ENCODE measurements at places on chromosomes 13 and 19.

- DNase-seq = no peak
These were observed 53.6 kb upstream of the ARHGEF7 start for GRCh38 chr13:111061358-111062045.

GRCh38 chr19:7925171-7925851 lies 624 bp downstream of the CTXN1 start:
- peak; percentile 90 for DNase-seq

DNA sequence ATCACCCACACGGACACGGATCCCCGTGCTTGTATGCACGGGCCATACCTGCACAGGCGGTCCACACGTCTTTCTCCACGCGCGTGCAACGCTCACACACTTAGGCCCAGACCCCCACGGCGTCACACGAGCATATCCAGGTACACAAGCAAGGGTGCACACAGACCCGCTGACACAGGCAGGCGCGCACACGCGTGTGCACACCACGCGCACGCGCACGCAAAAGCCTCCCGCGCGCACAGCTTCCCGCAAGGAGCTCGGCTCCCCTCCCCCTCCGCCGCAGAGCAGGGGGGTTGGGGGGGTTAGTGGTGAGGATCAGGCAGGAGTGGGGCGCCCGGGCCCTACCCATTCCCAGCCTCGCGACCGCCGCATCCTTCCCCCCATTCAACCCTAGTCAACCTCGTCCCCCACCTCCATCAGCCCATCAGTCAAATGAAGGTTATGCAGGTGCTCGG lies 407 bp downstream of the RAB3A start:
- DNase-seq = no peak

GRCh38 chr13:34738254-34738992 lies 203.6 kb upstream of the NBEA start:
- no peak for DNase-seq

GRCh38 chr19:15488489-15489226 lies 9.4 kb upstream of the PGLYRP2 start:
- DNase-seq = no peak

GRCh38 chr13:111484141-111484925 lies 163.9 kb downstream of the TEX29 start:
- peak; percentile 30 for DNase-seq

DNA sequence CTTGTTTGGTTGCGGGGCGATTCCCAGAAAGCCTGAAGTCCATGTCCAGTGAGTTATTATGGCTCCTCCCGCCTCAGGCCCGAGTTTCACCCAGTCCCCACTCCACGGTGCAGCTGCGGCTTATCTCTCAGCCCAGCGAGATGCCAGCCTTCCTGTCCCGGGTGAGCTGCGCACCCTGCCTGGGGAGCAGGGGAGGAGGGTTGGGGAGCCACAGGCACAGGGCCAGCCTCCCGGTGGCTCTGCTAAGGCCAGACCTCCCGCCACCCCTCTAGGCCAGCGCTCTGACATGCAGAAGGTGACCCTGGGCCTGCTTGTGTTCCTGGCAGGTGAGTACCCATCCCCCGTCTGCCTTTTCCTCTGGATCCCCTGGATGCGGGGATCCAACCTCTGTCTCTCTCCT lies 3.5 kb downstream of the FXYD3 start:
- DNase-seq = no peak

- peak; percentile 90 for DNase-seq
These were observed 966 bp downstream of the JUNB start for GRCh38 chr19:12792051-12792852.

DNA sequence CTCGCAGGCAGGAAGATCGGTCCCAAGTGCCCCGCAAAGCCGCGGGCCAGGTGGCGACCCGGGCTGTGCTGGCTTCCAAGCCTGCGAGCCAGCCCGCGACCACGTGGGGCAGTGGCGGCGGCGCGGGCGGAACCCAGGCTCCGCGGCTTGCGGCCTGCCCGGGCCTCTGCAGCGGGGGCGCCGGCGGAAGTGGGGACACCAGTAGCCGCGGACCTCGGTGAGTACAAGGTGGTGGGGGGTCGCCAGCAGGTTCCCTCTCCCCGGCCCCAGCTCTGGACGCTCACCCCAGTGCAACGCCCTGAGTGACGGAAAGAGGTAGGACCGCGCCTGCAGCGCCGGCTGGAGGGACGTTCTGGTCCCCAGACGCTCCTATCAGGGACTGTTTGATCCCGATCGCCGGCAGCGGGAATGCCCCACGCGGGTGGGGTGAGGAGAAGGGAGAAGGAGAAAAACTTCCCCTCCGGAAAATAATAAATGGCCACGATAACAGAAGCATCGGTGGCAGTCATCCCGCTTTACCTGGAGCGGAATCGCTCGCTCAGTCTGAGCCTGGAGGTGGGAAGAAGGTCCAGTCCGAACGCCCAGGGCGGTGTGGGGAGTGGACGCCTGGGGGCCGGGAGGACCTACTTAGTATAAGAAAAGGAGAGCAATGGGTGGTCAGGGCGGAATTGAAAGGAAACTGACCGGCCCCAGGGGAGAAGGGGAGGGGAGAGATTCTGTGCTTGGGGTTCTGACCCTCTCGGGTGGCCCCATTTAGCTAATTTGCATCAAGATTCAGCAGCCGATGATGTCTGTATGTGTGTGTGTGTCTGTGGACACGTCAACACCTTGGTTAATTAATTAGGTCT lies at the start of gene GEMIN7:
TSS of gene GEMIN7 (plus strand) at position 198 of the 848 bp plus-strand sequence. CDS start 10,855 bp downstream, outside the sequence.
- DNase-seq = peak; percentile 94

DNA sequence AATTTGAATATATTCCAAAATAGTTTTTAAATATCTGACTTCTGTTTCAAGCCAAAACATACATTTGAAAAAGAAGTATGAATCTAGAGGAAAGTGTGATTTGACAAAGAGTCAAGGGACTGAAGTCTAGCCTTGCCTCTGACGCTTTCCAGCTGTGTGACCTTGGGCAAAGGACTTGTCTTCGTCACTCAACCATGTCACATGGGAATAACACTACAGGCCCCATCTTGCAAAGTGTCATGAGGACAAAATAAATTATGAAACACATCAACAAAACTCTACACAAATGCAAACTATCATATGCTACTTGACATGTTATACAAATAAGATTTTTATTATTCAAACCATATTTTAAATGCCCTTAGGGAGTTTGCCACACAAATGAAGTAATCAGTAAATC lies 73.0 kb downstream of the CYSLTR2 start:
- DNase-seq = no peak

- DNase-seq = no peak
These were observed 17.5 kb upstream of the N4BP2L1 start for GRCh38 chr13:32445461-32445860.

DNA sequence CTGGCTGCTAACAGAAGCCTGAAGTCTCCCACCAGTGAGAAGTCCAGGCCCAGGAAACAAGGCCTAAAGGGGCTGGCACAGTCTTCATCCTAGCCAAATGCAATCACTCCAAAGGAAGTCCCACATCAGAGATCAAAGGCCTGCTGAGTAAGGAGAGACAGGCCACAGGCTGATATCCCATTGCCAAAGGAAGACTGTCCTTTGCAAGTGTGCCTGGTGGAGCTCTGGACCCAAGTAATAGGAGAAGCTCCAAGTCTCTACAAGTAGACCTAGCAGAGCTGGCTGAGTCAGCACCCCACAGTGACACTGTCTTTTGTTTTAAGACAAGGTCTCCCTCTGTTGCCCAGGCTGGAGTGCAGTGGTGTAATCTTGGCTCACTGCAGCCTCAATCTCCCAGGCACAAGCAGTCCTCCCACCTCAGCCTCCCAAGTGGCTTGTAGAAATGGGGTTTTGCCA lies 4.5 kb downstream of the DBP start:
- no peak for DNase-seq

GRCh38 chr13:113943821-113944565 lies 29.9 kb downstream of the C13orf46 start:
- DNase-seq = no peak

GRCh38 chr13:100106705-100107104 lies 17.8 kb downstream of the PCCA start:
- no peak for DNase-seq

DNA sequence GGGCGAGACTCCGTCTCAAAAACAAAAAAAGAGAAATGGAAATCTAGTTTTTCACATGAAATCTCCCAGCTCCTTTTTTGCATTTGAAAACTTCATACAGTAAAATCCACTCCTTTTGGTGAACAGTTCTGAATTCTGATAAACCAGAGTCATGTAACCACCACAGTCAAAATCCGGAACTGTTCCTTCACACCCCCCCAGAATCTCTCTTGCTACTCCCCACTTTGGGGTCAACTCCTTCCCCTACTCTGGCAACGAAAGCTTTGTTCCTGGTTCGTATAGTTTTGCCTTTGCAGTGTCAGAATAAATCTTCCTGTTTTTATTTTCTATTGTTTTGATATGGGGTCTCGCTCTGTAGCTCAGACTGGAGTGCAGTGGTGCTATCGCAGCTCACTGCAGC lies 23.7 kb downstream of the RCN3 start:
- no peak for DNase-seq

DNA sequence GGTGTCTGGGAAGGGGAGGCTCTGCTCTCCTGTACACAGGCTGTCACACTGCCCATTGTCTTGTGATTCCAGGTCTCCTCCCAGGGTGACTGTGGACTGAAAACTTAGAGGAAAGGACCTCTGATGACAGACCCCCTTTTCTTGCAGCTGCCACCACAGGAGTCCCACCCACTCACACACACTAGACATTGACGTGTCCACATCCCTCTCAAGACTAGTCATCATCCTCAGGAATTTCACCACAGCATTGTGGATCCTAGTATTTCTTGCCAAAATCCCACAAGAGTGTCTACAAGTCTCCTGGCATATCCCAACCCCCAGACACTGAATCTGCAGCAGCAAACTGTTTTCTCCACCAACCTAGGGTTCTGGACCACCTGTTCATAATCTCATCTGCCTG lies 5.3 kb downstream of the ZNF85 start:
- DNase-seq = no peak

- no peak for DNase-seq
These were observed 232.2 kb downstream of the GGACT start for GRCh38 chr13:100356426-100356825.

GRCh38 chr13:42893214-42893671 lies 98.8 kb downstream of the EPSTI1 start:
- no peak for DNase-seq

DNA sequence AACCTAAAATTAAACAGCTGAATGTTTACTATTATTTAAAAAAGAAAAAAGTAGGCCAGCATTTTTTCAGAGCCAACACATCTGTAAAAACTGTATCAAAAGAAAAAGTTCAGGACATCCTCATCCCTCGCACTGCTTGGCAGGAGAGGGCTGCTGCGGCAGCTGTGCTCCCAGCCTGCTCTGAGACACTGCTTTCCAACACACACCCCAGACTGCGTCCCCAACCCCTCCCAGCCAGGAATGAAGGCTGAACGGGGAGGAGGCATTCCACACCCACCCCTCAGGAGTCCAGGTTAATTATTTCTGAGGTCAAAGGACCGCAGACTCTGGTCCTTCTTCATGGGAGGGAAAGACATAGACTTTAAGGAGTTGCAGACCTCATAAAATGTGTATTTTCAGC lies 43.1 kb downstream of the COL4A1 start:
- peak; percentile 32 for DNase-seq

- DNase-seq = no peak
These were observed 24.3 kb downstream of the RCBTB1 start for GRCh38 chr13:49561062-49561410.

GRCh38 chr13:68173111-68173510 lies 943.0 kb upstream of the PCDH9 start:
- no peak for DNase-seq

GRCh38 chr13:105513448-105513847 lies 1022.0 kb downstream of the EFNB2 start:
- DNase-seq = no peak

DNA sequence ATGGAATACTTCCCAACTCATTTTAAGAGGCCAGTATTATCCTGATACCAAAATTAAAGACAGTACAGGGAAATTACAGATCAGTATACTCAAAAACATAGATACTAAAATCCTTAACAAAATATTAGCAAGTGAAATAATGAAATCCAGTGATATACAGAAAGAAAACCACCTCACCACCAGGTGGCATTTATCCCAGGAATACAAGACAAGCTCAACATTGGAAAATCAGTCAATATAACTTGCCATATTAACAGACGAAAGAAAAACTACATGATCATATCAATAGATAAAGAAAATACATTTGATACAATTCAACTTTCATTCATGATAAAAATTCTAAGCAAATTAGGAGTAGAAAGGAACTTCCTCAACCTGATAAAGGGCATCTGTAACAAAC lies 6.7 kb upstream of the GNA15 start:
- no peak for DNase-seq

- no peak for DNase-seq
These were observed 2541.1 kb downstream of the PCDH9 start for GRCh38 chr13:64688893-64689677.

DNA sequence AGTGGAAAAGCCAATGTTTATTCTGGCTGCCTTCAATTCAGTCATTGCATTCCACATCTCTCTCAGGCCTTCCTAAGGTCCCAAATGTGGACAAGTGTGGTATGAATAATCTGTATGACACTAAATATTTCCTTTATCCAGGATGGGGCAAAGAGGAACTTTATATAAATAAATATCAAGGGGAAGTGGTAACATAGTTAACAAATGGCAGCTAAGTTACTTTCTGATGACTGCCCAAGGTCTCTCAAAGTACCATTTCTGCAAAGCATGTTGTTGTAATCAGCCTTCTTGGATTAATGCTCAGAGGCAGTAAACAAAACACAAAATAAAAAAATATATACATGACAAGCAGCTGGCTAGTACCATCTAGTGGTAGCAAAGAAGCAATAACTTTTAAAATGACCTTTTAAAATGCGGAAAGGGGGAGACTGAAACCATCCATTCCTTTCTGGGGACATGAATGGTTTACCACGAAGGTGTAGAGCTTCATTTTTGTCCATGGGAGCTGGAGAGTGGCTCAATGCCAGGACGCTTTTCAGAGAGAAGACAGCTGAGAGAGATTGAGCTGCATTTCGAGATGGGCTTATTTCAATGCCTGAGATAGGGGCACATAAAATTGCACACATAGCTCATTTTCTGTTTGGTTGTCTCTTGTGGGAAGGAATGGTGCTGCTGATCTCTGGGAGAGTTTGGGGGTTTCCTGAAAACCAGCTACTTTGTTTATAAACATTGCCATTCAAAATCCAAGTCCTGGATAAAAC lies 259.2 kb downstream of the RFC3 start:
- no peak for DNase-seq

DNA sequence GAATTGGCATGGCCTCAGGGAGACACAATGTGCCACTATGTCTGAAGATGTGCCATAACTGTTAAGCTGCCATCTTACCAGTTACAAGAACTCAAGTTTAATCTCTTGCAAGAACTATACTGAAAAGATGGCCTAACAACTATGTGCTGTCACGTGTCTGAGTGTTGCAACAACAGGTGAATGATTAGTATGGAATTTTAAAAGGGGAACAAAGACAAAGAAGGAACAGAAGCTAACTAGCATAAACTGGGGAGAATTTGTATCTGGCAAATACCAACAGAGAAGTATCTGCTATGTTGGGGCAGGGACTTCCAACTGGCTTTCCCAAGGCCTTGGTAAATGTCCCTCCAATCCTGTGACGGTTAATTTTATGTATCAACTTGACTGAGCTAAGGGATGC lies 11.5 kb upstream of the ACOD1 start:
- DNase-seq = no peak

DNA sequence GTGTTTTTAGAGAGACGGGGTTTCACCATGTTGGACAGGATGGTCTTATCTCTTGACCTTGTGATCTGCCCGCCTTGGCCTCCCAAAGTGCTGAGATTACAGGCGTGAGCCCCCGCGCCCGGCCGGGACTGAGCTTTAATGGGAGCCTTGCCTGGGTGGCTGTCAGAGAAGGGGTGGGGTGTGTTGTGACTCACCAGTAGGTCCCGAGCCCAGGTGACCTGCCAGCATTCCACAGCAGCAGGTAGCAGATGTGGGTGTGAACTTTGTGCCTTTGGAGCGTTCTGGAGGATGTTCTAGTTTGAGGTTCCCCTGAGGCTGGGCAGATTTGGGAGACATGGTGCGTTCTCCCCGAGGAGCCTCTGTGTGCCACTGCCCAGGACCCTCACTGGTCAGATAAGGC lies 7.1 kb upstream of the EPN1 start:
- no peak for DNase-seq

Data from activated CD8-positive, alpha-beta memory T cell treated with anti-CD3 and anti-CD28 coated beads for 24 hours (primary cell).